ENCODE measurements at places on chromosomes 7 and 10. TPM values are rescaled to one million over a fixed set of nuclear protein-coding genes. Genes with fewer than 3 reads are reported as not detected.

Gene SPAM1
- not detected for polyA plus RNA-seq

Gene ZC3HAV1L
- polyA plus RNA-seq = 0.92 TPM

Gene CHAT
- not detected for polyA plus RNA-seq

Gene MYO1G
- polyA plus RNA-seq = 2.2 TPM

Gene COG5
- polyA plus RNA-seq = 4.3 TPM

Gene ZC3HAV1
- 7.6 TPM for polyA plus RNA-seq

Gene SRRM3
- polyA plus RNA-seq = 23.6 TPM

Gene MMP21
- polyA plus RNA-seq = 0.02 TPM

Gene OR2A12
- not detected for polyA plus RNA-seq

Gene DYNC1I1
- polyA plus RNA-seq = 0.20 TPM

Gene LIMK1
- polyA plus RNA-seq = 7.7 TPM

Gene ZNF485
- polyA plus RNA-seq = 1.8 TPM

Gene OR2A1
- 0.01 TPM for polyA plus RNA-seq

Gene TEX36
- polyA plus RNA-seq = not detected

Gene NUTM2B
- polyA plus RNA-seq = 1.5 TPM

Gene OR6B1
- polyA plus RNA-seq = not detected

Gene PDE6C
- not detected for polyA plus RNA-seq

Gene ACTL6B
- polyA plus RNA-seq = not detected

Gene TMEM178B
- 0.21 TPM for polyA plus RNA-seq

Gene CLCN1
- polyA plus RNA-seq = 0.31 TPM

Gene PNLIPRP2
- 0.14 TPM for polyA plus RNA-seq

Gene FEZF1
- not detected for polyA plus RNA-seq

Gene CLIP2
- 6.3 TPM for polyA plus RNA-seq

Gene ZNF32
- polyA plus RNA-seq = 19.9 TPM

Gene SRPK2
- 8.9 TPM for polyA plus RNA-seq

Gene ADAMTS14
- 2.2 TPM for polyA plus RNA-seq

Gene WDR86
- 0.86 TPM for polyA plus RNA-seq
